BJ (cell line): ENCODE measurements at places on chromosomes 16 and 17.

GRCh38 chr16:22418826-22419225 is 44.4 kb upstream of the CDR2 start:
- DNase-seq: no peak

DNA sequence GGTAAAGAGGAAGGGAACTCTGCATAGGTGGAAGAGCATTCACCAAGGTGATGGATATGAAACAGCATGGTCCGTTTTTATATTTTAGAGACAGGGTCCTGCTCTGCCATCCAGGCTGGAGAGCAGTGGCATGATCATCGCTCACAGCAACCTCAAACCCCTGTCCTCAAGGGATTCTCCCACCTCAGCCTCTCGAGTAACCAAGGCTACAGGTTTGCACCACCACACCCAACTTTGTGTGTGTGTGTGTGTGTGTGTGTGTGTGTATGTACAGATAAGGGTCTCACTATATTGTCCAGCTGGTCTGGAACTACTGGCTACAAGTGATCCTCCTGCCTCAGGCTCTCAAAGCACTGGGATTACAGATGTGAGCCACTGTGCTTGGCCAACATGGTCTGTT is 77.5 kb upstream of the NACA2 start:
- no peak for DNase-seq

DNA sequence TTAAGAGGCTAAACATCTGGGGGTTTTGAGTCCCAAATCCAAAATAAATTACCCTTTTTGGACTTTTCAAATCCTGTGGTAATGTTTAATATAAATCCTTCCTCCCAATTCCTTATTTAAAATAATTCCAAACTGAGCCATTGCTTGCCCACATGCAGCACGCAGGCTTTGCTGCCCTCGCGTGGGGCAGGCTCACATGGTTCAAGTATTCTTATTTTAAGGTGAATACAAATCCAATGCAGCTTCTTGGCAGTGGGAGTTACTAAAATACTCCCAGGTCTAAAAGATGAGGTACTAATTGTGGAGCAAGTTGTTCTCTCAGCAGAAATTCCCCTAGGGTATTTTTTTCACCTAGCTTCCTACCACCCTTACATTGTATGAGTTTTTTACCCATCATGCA is 33.0 kb downstream of the CYB561 start:
- DNase-seq: no peak

- no peak for DNase-seq
These were observed 73.9 kb downstream of the MRM1 start for GRCh38 chr17:36675250-36675649.

- DNase-seq: no peak
These were observed 1.4 kb upstream of the WDR45B start for GRCh38 chr17:82649501-82650261.

DNA sequence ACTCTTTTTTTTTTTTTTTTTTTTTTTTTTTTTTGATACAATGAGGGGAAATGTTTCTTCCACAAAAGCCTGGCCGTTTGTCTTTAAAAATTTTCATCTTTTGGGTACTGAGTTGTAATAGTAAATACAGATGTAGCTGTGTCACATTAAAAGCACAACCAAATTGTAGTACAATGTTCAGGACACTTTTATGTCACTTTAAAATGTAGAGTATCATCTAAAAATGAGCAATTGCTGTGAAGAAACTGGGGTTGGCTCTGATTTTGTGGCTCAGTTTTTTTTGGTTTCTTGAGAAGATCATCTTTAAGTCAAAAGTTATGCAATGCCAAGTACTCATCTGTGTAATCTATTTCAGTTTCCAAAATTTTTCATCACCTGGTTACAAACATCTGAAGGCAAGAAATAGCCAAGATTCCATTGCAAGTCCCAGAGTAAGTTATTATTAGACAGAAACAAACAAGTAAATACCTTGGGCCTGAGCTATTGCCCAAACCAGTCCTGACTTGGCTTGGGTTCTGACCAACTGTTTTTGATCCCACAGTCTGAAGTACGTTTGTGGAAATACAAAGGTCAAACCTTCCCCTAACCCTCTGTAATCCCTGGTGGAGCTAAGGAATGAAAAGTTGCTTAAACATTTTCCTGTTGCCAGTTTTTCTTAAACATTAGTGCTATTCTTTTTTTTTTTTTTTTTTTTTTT is 717.2 kb downstream of the WWOX start:
- DNase-seq: no peak

- no peak for DNase-seq
These were observed 712 bp downstream of the HOXB4 start for GRCh38 chr17:48577330-48577945.

DNA sequence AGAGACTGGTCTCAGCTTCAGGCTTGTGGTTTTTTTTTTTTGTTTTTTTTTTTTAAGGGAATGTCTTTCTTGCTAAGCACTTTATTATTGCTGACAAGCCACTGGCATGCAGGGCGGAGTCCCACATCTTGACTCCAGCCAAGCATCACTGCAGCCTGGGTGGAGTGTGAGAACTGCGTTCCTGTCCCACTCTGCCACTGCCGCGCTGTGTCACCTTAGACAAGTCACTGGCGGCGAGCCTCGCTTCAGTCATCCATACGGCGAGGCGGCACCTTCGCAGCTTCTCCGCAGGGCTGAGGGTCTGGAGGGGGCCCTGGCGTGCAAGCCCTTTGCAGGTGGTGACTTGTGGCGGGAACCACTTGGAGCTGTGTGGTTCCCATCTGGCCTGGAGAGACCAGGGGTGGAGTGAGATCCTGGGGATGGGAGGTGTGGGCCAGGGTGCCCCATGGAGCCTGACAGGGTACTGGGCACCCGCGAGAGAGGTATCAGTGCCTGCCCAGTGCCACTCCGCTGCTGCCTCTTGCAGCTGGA is 99.1 kb upstream of the CIBAR2 start:
- no peak for DNase-seq

- DNase-seq: no peak
These were observed 6.2 kb upstream of the CHP2 start for GRCh38 chr16:23748630-23749029.
